ENCODE measurements at places on chromosomes 2 and 18. TPM values are rescaled to one million over a fixed set of nuclear protein-coding genes. Genes with fewer than 3 reads are reported as not detected.

The QPCT gene
- 11.5 TPM for total RNA-seq

The LIMS4 gene
- total RNA-seq: 2.0 TPM

GRCh38 chr18:72107647-72108383 lies 436.3 kb downstream of the CBLN2 start:
- peak; percentile 6 for DNase-seq

- DNase-seq: no peak
These were observed 428.7 kb upstream of the ID2 start for GRCh38 chr2:8252997-8253694.

DNA sequence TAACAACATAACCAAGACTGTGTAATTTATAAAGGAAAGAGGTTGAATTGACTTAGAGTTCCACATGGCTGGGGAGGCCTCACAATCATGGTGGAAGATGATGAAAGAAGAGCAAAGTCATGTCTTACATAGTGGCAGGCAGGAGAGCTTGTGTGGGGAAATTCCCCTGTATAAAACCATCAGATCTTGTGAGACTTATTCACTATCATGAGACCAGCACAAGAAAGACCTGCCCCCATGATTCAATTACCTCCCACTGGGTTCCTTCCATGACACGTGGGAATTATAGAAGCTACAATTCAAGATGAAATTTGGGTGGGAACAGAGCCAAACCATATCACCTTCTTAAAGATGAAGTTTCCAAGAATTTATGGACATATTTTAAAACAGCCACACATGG lies 2.5 kb upstream of the IL36RN start:
- DNase-seq: no peak
